Stimulated activated CD4-positive, alpha-beta T cell treated with anti-CD3 and anti-CD28 coated beads, Interleukin-2, amount 100 ng/mL, for 4 hours (primary cell): ENCODE measurements at places on chromosomes 7 and 10.

DNA sequence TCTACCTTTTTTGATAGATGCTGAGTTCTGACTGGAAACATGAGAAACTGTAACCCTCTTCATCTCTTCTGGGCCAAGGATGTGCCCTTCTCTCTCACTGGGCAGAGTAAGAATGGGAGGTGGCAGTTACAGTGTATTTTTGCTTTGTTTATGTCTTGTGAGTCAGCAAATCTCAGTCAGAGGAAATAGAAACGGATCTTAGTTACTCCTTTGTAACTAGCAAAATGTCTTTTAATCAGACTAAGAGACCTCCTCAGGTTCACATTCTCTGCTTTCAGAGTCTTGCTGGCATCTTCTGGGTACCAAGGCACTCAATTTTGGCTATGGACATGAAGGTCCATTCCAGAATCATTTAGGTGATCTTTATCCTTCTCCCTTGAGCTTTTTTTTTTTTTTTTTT lies 70.9 kb downstream of the HHEX start:
- DNase-seq, result no peak

DNA sequence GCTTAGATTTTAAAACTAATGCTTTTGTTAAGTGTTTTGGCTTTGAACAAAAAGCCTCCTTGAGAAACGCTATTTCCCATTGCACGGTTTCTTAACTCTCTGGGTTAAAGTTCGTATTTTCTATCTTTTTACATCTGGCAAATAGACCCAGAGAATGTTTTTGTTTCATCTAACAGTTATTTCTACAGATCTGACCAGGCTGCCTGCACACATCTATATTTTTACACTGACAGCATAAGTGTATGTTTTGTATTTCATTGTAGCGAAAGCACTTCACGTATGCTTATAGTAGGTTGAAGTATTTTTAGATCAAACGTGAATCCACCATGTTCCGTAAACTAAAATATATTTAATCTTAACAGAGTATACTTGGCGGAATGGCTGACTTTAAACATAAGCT lies 477.3 kb downstream of the SDK1 start:
- no peak for DNase-seq

DNA sequence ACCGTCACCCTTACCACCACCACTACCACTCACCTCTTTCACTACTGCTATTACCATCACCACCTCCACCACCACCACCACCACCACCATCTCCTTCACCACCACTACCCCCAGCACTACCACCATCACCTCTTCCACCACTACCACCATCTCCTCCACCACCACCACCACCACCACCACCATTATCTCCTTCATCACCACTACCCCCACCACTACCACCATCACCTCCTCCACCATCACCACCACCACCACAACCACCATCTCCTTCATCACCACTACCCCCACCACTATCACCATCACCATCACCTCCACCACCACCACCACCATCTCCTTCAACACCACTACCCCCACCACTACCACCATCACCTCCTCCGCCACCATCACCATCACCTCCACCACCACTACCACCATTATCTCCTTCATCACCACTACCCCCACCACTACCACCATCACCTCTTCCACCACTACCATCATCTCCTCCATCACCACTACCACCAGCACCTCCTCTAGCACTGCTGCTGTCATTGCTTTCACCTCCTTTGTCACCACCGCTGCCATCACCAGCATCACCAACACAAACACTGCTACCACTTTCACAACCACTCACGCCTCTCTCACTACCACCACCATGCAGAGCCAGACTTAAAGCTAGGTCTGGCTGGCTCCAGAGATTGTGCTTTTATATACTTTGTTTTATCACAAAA lies 109.3 kb downstream of the ICA1 start:
- DNase-seq, result no peak

GRCh38 chr7:80921130-80921529 lies 2.3 kb upstream of the SEMA3C start:
- DNase-seq, result no peak

DNA sequence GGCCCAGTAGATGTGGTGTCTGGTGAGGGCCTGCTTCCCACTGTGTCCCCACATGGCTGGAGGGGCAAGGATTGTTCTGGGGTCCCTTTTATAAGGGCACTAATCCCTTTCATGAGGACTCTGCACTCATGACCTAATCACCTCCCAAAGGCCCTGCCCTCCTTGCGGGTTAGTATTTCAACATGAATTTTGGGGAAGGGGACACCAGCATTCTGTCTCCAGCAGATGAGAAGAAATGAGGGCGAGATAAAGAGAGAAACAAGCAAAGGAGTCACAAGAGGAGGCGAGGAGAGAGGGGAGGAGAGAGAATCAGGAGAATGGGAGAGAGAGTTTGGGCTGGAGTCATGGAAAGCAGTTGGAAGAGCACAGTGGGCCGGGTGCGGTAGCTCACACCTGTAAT lies 83.7 kb downstream of the C10orf105 start:
- no peak for DNase-seq

DNA sequence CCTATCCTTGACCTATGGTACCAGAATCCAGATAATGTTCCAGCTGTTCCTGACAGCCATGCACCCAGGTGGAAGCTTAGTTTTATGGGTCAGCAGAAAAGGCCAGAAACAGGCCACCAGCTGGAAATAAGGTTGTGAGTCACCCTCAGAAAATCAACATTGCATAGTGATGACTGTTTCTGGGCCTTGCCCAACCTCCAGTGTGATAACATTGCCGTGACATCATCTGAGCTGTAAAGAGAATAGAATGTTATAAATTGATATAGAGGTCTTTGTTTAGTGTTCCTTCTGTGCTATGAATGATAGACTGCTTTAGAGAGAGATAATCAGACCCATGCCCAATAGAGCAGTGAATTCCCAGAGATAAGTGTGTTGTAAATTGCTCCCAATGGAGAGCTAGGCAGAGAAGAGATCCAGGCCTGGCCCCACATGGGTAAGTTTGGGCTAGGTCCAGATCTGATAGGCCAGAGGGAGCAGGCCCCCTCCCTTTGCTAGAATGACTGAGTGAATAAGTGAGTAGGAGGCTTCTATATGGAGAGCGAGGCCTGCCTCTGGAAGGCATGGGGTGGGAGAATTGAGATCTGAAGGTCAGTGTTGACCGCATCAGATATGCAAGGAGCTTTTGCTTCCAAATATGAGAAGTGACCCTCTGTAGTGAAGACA lies 14.2 kb upstream of the HPS1 start:
- DNase-seq, result no peak

DNA sequence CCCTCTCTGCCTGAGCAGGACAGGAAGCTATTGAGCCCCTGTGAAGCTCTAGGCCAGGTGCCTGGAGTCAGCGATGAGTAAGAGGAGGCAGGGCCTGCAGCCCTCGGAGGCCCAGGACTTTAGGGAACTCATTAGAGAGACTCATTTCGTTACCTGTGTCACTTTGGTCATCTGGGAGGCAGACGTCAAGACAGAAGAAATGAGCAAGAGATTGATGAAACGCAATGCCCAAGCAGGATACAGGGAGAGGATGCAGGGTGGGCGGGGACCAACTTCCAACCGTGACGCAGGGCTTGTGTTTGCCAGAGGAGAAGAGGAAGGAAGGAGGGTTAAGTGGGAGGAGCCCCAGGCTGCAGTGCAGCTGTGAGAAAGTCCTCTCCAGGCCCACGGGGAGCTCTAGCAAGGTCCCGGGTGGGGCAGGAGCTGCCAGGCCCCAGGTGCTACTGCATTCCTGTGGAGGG lies 26.4 kb upstream of the GNA12 start:
- peak; percentile 26 for DNase-seq

GRCh38 chr10:52777414-52777813 lies 4.8 kb upstream of the MBL2 start:
- DNase-seq, result no peak

GRCh38 chr7:116948934-116949333 lies 4.4 kb upstream of the ST7 start:
- no peak for DNase-seq

GRCh38 chr10:110758898-110759297 lies 112.8 kb upstream of the PDCD4 start:
- no peak for DNase-seq

DNA sequence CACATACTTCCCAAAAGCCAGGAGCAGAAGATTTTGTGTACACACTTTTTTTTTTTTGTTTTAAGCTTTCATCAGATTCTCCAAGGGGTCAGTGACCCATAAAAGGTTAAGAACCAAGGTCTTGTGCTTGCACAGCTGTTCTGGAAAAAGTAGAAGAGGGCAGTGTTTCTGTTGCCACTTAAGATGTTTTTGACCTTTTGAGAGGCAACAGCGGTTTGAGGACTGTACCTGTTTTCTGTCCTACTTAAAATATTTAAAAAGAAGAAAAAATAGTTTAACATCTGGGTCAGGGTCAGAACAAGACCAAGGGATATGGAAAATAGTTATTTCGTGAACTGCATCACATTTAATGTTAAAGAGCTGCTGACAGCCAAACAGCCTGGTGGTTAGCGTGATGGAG lies 32.9 kb downstream of the AUTS2 start:
- no peak for DNase-seq

DNA sequence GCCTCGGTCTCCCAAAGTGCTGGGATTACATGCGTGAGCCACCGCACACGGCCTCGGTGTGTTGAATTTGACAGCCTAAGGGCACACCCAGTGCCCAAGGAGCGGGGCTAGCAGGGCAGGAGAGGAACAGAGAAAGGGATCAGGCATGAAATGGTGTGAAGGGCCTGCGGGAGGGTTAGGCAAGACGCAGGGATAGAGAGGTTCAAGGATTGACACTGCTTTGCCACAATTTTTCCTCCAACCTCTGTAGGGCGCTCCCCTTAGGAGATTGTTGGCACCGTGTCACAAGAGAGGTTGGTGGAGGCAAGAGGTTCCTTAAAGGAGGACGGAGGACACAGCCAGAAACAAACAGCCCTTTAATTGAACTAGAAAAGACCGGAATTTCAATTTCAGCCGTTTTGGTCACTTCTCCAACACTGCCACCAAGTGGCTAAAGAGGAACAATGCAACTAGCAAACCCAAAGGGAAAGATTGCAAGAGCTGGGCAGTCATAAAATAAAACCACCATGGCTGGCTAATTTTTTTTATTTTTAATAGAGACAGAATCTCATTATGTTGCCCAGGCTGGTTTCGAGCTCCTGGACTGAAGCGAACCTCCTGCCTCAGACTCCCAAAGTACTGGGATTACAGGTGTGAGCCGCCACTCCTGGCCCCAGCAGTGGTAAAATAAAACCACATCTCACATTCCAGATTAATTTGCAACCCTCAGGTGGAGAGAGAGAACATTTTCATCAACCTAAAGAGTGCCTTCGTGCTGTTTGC lies 6.9 kb upstream of the CREB3L2 start:
- DNase-seq, result peak; percentile 14

GRCh38 chr7:17029150-17029549 lies 147.4 kb upstream of the AGR3 start:
- DNase-seq, result no peak

GRCh38 chr10:14329746-14330173 lies 964 bp downstream of the FRMD4A start:
- DNase-seq, result no peak

GRCh38 chr10:70053841-70054288 lies 1.2 kb downstream of the MACROH2A2 start:
- DNase-seq, result no peak

- no peak for DNase-seq
Observed at GRCh38 chr7:42886893-42887505, 24.9 kb downstream of the C7orf25 start.

DNA sequence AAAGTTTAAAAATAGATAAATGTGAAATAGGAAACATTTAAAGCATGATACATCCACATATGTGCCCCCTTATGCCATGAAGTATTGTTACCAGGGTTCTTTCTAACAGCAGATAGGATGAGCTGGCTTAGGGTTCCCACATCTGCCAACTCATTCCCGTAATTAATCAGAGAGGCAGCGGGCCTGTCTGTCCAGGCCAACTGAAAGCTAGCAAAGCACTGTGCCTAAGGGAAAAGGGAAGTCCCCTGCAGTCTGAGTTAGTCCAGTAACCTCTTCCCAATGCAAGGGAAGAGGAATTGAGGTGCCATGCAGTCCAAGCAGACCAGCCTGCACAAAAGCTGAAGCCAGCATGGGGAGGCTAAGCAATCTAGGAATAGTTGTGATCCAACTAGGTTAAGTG lies 18.3 kb upstream of the ZC3HAV1L start:
- no peak for DNase-seq

- no peak for DNase-seq
Observed at GRCh38 chr10:3846736-3847135, 61.7 kb upstream of the KLF6 start.

- no peak for DNase-seq
Observed at GRCh38 chr10:3478632-3479240, 306.2 kb upstream of the PITRM1 start.

DNA sequence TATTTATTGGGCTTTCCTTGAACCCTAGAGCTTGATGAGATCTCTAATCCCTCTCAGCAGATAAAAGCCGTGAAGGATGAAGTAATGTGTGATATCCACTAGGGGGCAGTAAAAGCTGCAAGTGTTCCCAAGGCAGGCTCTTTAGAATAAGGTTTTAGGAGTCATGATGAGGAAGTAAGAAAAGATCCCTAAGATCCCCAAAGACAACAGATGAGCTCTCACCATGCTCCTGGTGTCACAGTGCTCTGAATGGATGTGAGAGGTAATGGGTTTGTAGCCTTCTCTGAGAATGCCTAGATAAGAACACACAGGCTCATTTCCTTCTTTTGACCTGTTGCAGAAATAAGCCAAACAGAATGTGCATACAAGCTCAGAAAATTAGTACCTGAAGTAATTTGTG lies 70.4 kb upstream of the ITPRID1 start:
- no peak for DNase-seq

- DNase-seq, result no peak
Observed at GRCh38 chr10:93110472-93111146, 36.9 kb downstream of the CYP26A1 start.

- peak; percentile 56 for DNase-seq
Observed at GRCh38 chr7:105806592-105807447, 69.6 kb downstream of the ATXN7L1 start.

GRCh38 chr7:32140210-32140939 lies 70.2 kb upstream of the PDE1C start:
- DNase-seq, result no peak

DNA sequence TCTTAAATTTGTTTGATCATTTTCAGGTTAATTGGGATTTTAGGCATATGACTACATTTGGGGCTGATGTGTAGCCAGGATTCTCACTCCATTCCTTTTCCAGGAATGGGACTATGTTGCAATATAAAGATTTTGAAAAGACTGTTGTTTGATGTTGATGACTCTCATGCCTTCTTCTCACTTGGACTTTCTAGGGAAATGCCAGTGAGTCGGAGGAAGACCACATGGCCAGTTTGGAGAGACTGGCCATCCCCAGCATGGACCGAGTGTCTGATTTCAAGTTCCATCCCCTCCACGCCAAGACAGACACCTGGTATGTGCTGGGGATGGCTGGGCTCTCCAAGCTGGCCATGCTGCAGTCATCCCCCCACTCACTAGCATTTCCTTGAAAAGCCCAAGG lies 5.5 kb downstream of the IGFBP3 start:
- no peak for DNase-seq

- DNase-seq, result no peak
Observed at GRCh38 chr10:73965890-73966768, 31.8 kb upstream of the VCL start.
